Aorta (tissue), 5 donors: ENCODE measurements at places on chromosomes 11 and 22.

GRCh38 chr11:86570020-86570419, 102.4 kb downstream of the ME3 start:
- no peak for DNase-seq

DNA sequence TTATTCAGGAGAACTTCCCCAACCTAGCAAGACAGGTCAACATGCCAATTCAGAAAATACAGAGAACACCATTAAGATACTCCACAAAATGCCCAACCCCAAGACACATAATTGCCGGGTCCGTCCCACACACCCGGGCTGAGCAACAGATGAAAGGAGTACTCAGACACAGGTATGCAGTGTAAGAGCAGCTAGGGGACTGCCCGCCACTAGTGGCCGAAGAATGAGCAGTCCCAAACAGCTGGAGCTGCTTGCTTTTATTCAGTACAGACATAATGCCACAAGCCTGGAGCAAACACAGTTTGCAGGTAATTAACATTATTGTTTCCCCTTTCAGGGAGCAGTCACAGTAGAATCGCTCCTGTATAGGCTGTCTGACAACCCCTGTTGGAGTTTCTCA, 364.6 kb downstream of the LUZP2 start:
- no peak for DNase-seq

- DNase-seq = no peak
These were observed 17.2 kb upstream of the SYT13 start for GRCh38 chr11:45303316-45303715.

GRCh38 chr22:37126383-37126782, 16.9 kb upstream of the TMPRSS6 start:
- no peak for DNase-seq

GRCh38 chr22:39719559-39720450, 149.3 kb downstream of the CACNA1I start:
- DNase-seq = no peak

- no peak for DNase-seq
These were observed 455.7 kb downstream of the RAB38 start for GRCh38 chr11:87719326-87720073.

DNA sequence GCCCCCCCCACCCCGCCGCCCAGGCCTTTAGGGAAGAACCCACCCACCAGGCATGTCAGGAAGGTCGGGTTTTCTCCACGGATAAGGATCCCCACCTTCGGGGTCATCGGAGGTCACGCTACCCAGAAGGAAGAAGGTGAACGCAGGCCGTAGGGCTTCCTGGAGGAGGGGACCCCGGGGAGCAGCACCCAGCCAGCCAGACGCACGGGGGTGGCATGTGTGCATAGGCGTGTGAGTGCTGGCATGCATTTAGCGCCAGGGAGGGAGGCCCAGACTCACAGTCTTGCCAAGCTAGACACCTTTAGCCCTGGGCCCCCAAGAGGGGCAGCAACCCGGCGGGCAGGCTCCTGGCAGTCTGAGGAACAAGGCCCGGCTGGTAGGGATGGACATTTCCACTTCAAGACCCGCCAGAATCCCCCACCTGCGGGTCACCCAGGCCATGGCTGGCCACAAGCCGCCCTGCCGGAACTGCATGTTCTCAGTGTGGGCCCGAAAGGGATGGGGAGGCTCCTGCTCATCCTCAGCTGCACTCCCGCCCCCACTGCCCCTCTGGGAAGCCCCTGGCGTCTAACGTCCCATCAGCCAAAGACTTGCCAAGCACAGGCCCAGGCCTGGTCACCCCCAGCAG, 16.7 kb upstream of the PIM3 start:
- DNase-seq = no peak

DNA sequence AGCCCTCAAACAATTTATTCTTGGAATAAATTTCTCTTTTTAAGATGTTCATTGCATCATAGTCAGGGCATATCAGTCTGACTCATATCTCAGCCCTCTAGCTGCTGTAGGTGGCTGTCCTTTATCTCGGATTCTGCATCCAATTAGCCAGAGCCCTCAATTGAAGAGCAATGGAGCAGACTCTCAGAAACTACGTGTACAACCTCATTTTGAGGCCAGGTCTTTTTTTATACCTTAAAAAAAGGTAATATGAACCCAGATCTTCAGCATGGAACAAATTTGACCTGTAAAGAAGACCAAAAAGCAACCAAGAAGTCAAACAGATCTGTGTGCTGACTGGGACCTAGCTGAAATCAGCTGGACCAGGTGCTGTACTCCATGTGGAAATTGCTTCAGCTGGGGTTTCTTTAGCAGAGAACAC, 8.7 kb downstream of the OR52A5 start:
- DNase-seq = no peak
